ENCODE measurements at places on chromosomes 3 and 15. TPM values are rescaled to one million over a fixed set of nuclear protein-coding genes. Genes with fewer than 3 reads are reported as not detected.
A peak's percentile ranks its signal among the peaks of the same experiment; 100 is the strongest.

The CLDN18 gene
- total RNA-seq: not detected

The CPN2 gene
- not detected for total RNA-seq

The FBXW12 gene
- not detected for total RNA-seq

The TMEM158 gene
- total RNA-seq: 22.1 TPM

The SOX14 gene
- total RNA-seq: not detected

The SH3GL3 gene
- total RNA-seq: not detected

The TF gene
- total RNA-seq: not detected

The ATP13A5 gene
- not detected for total RNA-seq

The AMT gene
- total RNA-seq: 0.20 TPM

The TRPM1 gene
- total RNA-seq: not detected

The DAZL gene
- total RNA-seq: 1.8 TPM

DNA sequence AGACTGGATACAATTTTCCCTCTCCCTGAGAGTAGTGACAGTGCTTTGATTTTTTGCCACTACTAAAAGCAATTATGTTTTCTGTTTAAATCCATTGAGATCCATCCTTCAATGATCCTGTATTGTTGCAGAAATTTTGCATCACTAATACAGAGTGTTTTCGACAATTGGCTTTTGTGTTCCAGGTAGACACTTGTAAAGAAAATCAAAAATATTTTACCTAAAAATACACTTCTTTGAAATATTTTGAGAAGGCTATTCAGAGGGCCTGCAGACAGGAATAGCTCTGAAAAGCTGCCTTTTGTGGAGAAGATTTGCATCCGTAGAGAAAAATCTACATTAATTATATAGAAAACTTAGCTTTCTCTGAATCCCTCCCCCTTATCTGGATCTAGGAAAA is 66.8 kb upstream of the STRIT1 start:
- no peak for DNase-seq

DNA sequence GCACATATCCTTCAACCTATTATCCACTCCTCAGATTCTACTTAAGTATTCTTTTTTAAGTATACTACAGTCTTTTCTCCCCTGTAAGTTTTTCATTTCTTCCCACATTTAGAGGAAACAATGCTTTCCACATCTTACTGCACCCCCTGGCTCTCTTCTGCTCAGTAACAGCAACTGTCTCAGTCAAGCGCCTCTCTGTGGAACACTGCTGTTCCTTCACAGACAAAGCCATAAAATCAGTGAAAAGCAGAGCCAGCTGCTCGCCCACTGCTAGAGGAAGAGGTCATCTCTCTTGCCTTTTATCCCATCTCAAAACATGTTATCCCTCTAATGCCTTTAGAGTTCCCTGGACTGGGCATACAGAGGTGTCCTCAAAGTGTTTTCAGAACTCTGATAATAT is 24.8 kb downstream of the SERP1 start:
- no peak for DNase-seq

DNA sequence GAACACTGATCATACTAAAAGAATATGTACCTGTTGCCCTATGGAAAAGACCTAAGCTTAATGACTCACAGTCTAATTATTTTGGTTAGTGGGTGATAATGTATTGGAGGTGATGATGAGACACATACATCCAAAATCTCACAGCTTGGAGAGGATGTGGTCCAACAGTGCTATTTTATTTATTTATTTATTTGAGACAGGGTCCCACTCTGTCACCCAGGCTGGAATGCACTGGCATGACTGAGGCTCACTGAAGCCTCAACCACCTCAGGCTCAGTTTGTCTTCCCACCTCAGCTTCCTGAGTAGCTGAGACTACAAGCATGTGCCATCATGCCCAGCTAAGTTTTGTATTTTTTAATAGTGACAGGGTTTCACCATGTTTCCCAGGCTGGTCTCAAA is 35.0 kb downstream of the LPP start:
- no peak for DNase-seq

DNA sequence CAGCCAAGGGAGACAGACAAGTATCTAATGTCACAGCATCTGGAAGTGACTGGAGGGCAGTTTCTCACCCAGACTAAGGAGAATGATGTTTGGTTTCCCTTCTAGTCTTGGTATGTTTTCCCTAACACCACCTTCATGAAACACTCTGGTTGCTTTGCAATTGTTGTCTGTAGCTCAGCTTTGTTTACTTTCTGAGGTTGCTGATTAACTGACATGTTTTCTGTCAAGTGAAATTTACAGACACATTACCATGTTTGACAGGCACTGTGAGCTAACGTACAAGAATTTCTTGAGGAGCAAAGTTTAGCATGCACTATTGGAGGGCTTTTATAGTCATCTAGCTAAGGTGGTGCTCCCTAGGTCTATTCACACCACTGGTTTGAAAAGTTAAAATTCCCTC is 131.6 kb upstream of the NECTIN3 start:
- DNase-seq: no peak

DNA sequence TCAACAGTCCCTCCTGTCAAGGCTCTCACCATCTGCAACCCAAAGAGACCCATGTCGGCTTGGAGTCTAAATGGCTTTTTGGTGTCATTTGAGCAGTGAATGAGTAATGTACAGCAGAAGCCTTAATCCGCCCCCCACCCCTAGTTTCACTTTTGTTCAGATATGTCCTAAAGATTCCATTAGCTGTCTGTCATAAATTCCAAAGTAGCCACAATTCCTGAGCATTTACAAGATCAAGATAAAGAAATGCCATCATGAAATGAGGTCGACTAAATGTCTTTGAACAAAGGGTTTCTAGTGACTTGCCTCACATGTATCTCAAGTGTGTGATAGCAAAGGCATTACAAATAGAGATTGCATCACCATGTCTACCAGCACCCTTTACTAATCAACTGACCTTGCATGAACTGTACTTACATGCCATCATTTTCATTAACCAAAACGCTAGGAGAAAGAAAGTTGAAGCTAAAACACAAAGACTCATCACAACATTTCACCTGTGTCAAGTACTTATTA is 123.8 kb upstream of the PHLDB2 start:
- peak; percentile 19 for DNase-seq

GRCh38 chr15:89034305-89034704 is 54.0 kb upstream of the ABHD2 start:
- DNase-seq: no peak

- DNase-seq: no peak
Measured at GRCh38 chr15:89378296-89379151, 43.9 kb upstream of the POLG start.

DNA sequence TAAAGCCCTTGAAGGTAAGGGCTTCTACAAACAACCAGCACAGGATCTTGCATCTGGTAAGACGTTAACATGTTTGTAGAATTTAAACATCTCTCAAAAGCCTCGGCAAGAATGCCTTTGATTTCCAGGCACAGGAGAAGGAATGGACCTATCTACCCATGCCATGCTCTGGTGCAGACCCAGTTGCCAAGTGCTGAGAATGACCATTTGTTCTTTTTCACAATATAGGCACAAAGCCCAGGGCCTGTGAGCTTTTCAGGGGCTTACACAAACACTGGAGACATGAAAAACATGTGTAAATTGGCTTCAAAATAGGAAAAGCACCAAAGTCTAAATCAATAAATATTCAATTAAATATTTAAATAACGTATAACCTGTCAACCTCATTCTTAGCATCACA is 266.9 kb upstream of the TTC14 start:
- no peak for DNase-seq

GRCh38 chr3:129579991-129580390 is 26.5 kb downstream of the PLXND1 start:
- no peak for DNase-seq

DNA sequence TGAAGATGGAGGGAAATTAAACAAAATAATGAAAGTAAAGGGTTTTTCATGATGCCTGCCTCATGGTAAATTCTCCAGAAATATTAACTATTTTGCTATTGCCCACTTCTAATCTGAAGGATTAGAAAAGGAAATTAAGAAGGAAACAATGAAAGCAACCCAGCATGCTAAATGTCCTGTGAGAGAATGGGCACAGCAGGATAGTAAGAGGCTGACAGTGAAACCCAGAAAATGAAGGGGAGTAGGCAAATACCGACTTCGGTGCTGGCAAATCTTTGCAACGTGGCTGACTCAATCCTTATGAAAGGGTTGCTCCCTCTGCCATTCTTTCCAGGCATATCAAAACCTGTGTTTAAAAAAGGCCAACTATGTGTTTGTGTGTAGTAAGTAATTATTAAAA is 147.5 kb upstream of the SYNPR start:
- DNase-seq: no peak

DNA sequence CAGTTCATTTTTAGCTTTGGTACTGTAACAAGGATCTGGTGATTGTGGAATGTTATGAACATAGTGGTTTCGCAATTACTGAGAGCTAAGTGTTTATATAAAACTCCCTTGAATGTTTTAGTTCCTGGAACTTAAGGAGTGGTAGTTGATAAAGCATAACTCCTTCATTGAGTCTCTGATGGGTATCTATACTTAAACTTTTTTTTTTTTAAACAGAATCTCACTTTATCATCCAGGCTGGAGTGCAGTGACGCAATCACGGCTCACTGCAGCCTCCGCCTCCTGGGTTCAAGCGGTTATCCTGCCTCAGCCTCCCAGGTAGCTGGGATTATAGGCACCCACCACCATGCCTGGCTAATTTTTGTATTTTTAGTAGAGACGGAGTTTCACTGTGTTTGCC is 11.3 kb downstream of the PRKCI start:
- no peak for DNase-seq

- no peak for DNase-seq
Measured at GRCh38 chr15:37536967-37537605, 397.4 kb upstream of the TMCO5A start.

GRCh38 chr15:81398910-81399551 is 25.0 kb upstream of the TMC3 start:
- no peak for DNase-seq

- DNase-seq: no peak
Measured at GRCh38 chr3:64266983-64267382, 41.7 kb upstream of the PRICKLE2 start.

GRCh38 chr3:30186741-30187219 is 419.6 kb upstream of the TGFBR2 start:
- DNase-seq: no peak

GRCh38 chr15:33612721-33613304 is 302.0 kb downstream of the RYR3 start:
- DNase-seq: no peak

GRCh38 chr3:23258110-23258509 is 55.0 kb downstream of the UBE2E2 start:
- no peak for DNase-seq

DNA sequence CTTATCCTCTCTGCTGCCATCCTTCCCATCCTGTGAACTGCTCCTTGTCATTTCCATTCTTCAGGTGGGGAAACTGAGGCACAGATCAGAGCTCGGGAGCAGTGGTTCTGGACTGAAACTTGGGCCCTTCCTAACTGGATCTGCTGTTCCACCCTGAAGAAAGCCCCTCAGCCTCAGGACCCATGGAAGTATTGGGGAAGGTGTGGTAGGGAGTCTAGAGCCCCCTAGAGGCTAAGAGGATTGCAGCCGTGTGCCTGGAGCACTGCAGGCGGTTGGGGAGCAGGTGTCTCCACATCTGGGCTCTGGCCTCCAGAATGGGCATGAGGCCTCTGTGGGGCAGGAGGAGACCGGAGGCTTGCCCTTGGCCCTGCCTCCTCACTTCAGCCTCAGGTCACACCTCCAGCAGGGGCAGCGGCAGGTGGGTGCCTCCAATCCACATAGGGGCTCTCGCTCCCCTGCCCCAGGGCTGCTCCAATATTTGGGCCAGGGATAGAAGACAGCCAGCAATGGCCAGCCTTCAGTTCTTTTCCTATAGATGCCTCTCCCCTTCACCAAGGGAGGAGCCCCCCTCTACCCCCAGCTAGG is 28.1 kb downstream of the DNAJB8 start:
- no peak for DNase-seq

DNA sequence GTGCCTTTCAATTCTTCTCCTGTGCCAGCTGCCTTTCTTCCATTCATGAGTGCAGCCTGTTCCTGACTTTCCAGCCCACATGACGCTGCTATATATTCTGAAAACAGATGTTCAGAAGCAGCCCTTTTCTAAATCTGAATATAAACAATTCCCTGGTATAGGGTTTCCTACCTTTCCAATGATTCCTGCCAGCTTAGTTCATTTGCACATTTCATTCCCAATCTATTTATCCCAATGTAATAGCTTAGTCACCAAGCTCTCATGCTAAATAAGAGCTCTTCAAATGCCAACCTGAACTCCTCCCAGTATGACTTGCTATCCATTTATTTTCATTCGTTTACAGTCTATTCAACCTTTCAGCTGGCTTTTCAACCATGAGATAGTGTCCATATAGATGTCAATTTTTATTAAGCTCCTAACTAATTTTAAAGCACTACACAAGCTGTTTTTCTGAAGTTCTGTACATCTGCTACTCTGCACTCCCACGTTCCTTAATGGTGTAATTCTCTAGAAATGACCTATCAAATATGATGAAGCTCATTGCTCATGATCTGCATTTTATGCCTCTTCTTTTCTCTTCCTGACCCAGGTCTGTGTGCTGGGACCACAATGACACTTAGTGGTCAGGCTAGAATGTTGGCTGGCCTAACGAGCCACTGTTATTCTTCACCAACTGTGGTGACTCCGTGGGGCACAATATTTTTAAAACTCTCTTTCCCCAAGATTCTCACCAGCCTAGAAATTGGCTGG is 605.0 kb upstream of the TBL1XR1 start:
- DNase-seq: no peak

DNA sequence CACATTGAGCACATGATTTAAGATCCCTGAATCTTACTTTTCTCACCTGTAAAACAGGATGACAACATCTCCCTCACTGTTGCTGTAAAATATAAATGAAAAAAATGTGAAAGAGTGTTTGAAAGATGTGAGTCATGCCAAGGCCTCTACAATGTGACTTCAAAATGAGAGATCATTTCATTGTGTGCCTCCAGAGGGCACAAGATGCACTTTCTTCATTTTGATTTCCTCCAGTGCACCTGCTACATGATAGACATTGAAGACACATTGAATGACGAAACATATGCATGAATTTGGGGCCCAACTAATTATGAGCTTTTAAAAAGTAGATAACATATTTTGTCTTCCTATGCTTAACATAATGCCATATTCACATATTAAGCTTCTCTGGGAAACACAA is 170.3 kb downstream of the MOBP start:
- peak; percentile 31 for DNase-seq

DNA sequence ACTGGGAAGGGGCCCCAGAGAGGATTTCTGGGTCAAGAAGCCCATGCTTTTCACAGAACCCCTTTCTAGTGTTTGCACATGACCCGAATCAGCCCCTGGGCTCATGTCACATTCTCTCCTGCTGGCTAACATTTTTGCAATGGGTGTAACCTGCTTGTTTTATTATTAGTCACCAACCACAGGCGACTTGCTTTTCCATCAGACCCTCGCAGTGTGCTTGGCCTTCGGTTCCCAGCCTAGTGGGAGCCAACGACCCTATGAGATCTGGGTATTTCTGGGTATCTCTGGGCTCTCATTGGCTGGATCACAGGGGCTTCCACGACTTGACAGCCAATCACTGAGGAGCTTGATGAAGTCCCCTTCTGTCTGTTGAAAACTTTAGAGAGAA is 11.0 kb upstream of the FBLN2 start:
- peak; percentile 55 for DNase-seq

Measured in NCI-H460 (cell line).